ENCODE measurements at places on chromosomes 2 and 18. TPM values are rescaled to one million over a fixed set of nuclear protein-coding genes. Genes with fewer than 3 reads are reported as not detected.
A peak's percentile ranks its signal among the peaks of the same experiment; 100 is the strongest.

DNA sequence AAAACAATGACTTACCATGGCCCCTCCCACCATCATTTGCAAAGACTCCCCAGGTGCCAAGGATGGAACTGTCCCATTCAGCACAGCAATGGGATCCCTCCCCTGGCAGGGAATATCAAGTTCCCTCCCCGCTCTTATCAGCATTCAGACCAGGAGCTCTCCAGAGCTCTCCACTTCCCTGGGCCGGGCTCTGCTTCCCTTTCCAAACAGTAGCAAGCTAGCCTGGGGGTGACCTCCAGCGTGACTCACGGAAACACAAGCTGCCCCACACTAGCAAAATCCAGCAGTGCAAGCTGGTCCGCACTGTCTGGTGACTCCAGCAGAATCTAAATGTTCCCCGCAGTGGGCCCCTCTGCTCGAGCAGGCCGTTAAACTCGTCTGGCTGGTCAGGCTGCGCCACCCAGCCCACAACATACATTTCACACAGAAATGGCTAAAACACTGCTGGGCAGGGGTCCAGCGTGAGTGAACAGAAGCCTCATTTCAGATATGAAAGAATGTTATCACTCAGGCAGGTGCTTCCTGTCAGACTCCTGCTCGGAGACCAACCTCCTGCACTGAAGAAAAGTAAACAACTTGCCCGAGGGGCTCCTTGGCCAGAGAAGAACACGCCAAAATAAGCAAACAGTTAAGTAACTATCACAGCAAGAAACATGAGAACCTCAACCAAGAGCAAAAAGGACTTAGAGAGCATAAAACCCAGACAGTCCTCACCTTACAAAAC, 33.9 kb downstream of the STAT1 start:
- DNase-seq: peak; percentile 87

GRCh38 chr2:176170602-176171305, 13.6 kb downstream of the HOXD3 start:
- DNase-seq: no peak

DNA sequence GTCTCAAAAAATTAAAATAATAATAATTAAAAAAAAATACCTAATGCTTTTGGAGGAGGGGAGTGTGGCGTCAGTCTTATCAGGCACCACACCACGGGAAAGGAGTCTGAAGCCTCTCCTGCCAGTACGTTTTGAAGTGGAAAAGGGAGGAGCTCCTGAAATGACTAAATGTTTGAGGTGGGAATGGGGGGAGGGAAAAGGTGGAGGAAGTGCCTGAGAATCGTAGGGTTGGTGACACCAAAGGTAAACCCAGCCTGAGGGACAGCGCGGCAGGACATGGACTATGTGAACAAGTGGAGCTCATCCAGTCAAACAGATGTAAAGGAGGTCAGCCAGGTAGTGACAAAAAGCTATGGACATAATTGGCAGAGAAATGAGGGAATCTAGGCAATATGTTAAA, 42.2 kb upstream of the EPHA4 start:
- no peak for DNase-seq

DNA sequence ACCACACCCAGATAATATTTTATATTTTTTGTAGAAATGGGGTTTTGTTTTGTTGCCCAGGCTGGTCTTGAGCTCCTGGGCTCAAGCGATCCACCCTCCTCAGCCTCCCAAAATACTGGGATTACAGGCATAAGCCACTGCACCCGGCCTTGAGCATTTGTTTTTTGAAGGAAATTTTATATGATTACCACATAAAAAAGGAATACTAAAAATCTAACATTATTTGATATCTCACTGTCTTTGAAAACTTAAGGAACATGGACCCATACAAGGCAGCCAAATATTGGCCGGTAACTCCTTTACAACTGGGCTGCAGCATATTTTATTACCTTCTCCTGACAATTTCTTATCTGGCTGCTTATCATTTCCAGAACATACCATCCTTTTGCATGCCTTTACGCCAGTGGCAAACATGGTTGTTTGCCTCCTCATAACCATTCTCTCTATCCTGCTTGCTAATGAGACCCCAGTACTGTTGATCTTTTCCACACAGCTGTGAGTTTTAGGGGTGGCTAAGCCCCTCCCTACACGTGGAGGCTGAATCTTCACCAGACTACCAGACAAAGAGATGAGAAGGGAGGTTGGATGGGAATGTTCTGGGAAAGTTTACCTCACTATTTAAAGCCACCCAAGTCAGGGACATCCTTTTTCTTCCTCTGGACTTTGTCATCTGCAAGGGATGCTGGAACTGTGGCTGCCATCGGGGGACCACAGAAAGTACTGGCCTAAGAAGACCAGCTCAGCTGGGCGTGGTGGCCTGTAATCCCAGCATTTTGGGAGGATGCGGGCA, 157.5 kb downstream of the TGIF1 start:
- DNase-seq: no peak

GRCh38 chr2:38959466-38959865, 69.8 kb downstream of the ARHGEF33 start:
- no peak for DNase-seq

GRCh38 chr18:9852266-9853081, 33.3 kb upstream of the TXNDC2 start:
- no peak for DNase-seq

GRCh38 chr2:457792-458424, 170.0 kb upstream of the ALKAL2 start:
- peak; percentile 50 for DNase-seq

- DNase-seq: no peak
Measured at GRCh38 chr2:129864719-129865118, 114.7 kb upstream of the RAB6C start.

- no peak for DNase-seq
Measured at GRCh38 chr2:33038230-33038629, 91.5 kb downstream of the LTBP1 start.

- no peak for DNase-seq
Measured at GRCh38 chr2:137929519-137929916, 34.8 kb upstream of the HNMT start.

GRCh38 chr2:57973621-57974186, 72.9 kb upstream of the VRK2 start:
- DNase-seq: no peak

DNA sequence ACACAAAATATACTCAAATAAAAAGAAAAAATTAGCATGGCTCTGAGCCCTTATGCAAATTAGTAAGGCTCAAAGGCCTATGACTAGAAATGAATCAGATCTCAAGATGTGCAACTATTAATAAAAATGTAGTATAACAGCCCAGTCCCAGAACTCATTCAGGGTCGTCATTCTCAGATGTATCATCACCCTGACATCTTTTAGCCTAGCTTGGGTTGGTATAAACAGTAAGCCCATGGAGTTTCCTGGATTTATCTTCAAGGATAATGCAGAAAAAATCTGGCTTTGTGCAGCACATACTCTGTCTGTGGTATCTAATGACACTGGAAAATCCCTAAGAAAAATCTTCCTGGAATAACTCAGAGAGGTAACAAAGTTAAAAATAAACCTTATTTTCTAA, 239.3 kb downstream of the ZNF385B start:
- no peak for DNase-seq

DNA sequence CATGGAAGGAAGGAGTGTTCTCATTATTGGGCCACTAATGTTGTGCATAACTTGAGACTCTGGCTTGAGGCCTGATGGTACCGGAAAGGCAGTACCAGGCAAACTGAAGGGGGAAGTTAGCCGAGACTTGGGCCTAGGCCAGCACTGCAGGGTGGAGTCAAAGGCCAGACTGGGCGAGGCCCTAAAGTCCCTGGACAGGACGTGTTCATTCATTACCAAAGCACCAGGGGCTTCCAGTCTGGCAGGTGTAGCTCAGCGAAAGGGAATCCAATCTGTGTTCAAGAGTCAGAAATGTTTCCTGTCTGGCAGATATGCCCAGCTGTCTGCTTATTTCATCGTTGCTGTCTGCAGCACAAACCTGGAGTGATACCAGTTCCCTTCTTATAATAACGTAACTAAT, 4.7 kb upstream of the ITSN2 start:
- no peak for DNase-seq

DNA sequence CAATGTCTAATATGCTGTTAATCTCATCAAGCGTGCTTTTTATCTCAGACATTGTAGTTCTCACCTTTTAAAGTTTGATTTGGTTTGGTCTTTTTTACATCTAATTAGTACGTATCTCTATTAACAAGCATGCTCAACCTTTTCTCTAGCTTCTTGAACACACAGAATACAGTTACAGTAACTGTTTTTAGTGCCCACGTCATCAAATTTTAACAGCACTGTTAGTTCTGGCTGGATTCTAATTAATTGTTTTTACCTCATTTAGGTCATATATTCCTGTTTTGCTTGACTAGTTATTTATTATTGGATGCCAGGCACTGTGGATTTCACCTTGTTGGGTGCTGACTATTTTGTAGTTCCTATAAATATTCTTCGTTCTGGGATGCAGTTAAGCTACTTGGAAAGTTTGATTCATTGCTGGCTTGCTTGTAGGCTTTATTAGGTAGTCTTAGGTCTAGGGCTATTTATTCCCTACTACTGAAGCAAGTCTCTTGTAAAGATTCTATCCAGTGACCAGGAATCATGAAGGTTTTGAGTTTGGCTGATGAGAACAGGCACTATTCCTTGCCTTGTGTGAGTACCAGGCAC, 263.0 kb downstream of the ETAA1 start:
- no peak for DNase-seq

DNA sequence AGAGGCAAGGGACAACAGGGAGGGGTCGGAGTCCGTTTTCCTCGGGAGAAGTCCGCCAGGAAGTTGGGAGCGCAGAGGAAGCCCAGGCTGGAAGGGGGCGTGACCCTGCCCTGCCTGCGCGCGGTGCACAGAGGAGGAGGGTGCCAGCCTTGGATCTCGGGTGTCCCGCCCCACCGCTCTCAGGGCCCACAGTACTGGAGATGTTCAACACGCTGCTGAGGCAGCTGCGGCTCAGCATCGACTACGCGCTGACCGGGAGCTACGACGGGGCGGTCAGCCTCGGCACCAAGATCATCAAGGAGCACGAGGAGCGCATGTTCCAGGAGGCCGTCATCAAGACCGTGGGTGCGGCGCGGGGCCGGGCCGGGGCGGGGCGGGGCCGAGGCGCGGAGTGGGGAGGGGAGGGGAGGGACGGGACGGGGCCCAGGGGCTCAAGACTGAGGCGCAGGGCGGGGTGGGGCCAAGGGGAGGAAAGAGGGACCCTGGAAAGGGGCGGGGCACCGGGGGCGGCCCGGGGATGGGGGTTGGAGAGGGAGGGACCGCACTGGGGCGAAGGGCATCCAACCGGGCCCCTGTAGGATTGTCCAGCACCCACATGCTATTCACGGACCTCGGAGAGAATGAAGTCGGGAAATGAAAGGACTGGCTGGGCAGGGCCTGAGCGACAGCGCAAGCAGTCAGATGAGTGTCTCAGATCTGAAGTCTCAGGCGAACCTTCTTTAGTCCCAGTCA, 36.6 kb downstream of the POMC start:
- DNase-seq: no peak

GRCh38 chr2:240505910-240506309, 51.9 kb downstream of the ANKMY1 start:
- no peak for DNase-seq

DNA sequence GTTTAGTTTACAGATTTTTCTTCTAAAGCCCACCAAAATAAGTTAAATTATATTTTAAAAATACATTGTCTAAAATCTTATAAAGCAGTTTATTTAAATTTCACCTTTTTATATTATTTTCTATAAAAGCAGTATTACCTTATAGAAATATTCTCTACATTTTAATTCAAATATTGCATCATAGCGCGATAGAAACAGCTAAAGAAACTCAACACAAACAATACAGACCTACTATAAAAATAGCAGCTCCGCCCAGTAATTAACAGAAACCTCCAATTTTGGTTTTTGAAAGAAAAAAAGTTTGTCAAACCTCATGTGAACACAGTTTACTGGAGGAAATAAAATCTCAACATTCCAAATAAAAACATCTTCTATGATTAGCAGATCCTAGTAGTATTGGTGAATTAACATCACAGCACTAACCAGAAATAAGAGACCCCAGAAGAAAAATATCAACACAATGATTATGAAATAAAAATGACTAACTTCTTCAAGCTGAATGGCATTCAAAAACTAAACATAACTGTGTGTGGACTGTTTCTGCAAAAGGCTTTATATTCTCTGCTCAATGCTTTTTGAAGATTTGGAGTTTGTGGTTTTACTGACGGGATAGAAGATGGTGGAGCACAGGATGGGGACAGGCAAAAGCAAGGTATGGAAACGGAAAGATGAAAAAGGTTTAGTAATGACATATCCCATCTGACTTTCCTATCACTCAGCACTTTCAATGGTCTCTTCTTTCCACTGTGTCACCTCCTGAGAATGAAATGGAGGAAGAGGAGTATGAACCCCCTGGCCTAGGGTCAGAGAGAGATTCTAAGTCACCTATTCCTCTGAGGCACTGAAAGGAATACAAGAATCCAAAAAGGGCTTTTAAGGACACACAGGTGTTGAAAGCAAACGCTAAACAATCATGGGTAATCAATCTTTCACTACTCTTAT, 17.5 kb downstream of the MAP4K3 start:
- DNase-seq: no peak

GRCh38 chr2:96119389-96119751, 3.0 kb upstream of the ADRA2B start:
- no peak for DNase-seq

- DNase-seq: no peak
Measured at GRCh38 chr2:216690853-216691741, 4.3 kb downstream of the IGFBP5 start.

DNA sequence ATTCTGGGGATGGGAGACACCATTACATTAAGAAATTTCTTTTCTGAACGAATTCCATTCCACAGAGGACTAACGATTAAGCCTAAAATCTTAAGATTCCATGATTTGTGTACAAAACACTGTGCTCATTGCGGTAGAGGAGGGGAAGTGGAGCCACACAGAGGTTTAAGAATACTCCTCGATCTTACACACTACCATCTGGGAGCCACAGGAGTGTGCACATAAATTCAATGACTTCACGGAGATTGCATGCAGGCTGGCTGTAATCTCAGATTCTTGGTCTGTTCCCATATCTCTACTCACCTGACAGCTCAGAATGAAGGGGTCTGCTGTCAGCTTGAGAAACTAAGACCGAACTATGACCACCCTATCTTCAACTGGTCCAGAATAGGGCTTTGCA, 762 bp downstream of the VPS4B start:
- DNase-seq: no peak

DNA sequence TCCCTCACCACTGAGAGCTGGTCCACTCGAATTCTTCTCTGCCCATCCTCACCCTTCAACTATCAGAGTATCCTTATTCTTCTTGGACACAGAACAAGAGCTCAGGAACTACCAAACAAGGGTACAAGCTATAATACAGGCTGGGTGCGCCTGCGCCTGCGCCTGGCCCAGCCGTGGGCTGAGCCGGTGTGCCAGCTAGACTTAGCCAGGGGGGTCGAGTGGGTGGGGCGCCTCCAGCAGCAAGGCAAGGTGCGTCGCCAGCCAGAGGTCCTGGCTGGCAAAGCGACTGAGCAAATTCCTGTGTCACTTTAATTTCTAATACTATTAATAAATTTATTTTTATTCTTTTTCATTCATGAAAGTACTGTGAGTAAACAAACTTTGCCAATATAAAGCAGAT, 1072.6 kb upstream of the PIK3C3 start:
- no peak for DNase-seq

- no peak for DNase-seq
Measured at GRCh38 chr18:7307030-7307429, 76.1 kb downstream of the LRRC30 start.

- no peak for DNase-seq
Measured at GRCh38 chr2:25497918-25498407, 156.2 kb upstream of the DNMT3A start.

Gene MRO
- total RNA-seq: 0.02 TPM

Gene NLRC4
- not detected for total RNA-seq

Gene ATOH8
- 3.8 TPM for total RNA-seq

Gene STAT1
- total RNA-seq: 29.6 TPM

Gene TMEM37
- 0.27 TPM for total RNA-seq

Gene G6PC2
- not detected for total RNA-seq

Data from HT1080 (cell line).